ENCODE measurements at places on chromosomes 3 and 15.

DNA sequence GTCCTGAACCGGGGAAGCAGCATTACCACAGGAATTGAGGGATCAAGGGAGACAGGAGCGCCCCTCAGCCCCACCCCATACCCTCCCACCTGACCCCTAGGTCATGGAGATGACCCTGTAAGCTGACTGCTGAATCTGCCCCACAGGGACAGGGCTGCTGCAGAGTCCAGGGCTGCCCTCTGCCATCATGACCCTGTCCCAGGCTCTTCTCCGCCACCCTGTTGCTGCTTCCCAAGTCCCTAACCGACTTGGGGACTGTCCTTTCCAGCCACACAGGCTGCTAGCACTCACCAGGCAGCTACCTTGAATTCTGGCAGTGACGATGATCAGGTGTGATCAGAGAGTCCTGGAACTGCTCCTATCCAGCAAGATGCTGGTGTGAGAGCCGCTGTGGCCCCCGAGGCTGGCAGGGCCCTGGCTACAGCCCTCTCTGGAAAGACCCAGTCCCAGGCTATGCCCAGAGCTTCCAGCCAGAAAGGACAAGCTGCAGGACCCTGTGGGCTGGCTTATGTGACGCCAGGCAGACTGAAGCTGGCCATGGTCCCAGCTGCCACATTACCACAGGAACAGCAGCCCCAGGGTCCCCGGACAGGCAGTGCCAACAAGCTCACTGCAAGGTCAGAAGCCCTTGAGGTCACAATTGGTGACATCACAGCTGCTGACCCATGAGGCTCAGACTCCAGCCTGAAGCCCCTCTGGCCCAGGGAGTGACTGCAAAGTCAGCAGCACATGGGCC, at the start of gene C3orf22:
Gene C3orf22, minus strand, starts transcription at position 597 of the 736 bp plus-strand sequence. CDS start 5,542 bp downstream, outside the sequence.
- DNase-seq = no peak

DNA sequence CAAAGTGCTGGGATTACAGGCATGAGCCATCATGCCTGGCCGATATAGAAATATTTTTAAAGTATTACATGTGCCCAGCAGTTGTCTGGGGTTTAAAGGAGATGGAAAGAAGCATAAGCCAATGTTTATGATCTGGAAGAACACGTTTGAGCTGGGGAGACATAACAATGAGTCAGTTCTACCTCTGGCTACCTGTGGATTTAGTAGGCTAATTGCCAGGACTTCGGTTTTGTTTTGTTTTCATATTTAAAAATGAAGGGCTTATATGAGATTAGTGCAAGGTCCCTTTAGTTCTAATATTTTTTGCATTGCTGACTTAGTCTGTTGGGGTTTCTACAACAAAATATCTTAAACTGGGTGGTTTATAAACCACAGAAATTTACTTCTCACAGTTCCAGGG, 22.9 kb upstream of the TNFSF10 start:
- DNase-seq = no peak

GRCh38 chr3:46141813-46142212, 66.3 kb downstream of the CCR1 start:
- DNase-seq = no peak

DNA sequence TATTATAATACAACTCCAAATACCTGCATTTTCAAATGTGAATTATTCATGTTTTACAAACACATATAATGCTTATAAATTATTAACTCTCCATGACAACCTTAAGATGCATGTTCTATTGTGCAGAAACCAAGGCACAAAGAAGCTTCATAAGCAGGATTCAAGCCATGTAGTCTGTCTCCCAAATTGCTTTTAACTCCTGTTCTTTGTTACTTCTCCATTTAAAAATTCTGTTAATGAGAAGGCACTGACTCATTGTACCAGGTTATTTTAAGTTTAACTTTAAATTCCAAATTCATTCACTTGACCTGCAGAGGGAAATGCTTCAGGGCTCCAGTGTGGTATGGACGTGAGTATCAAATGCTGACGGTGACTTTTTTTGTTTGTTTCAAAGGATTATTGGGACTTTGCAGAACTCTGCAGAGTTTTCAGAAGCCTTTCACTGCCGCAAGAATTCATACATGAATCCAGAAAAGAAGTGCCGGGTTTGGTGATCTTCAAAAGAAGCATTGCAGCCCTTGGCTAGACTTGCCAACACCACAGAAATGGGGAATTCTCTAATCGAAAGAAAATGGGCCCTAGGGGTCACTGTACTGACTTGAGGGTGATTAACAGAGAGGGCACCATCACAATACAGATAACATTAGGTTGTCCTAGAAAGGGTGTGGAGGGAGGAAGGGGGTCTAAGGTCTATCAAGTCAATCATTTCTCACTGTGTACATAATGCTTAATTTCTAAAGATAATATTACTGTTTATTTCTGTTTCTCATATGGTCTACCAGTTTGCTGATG, 100.0 kb downstream of the MME start:
- DNase-seq = no peak

- no peak for DNase-seq
These were observed 32.8 kb downstream of the MYH15 start for GRCh38 chr3:108477511-108478147.

- peak; percentile 96 for DNase-seq
These were observed 105.7 kb downstream of the AKAP13 start for GRCh38 chr15:85485956-85486567.

- no peak for DNase-seq
These were observed 103.1 kb upstream of the LRTM1 start for GRCh38 chr3:55030938-55031337.

DNA sequence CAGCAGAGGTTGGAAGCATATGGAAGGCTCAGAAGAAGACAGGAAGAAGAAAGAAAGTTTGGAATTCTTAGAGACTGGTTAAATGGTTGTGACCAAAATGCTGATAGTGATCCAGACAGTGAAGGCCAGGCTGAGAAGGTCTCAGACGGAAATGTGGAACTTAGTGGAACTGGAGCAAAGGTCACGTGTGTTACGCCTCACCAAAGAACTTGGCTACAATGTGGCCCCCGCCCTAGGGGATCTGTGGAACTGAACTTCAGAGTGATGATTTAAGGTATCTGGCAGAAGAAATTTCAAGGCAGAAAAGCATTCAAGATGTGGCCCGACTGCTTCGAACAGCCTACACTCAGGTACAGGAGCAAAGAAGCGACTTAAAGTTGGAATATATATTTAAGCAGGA, 83.1 kb downstream of the MYO5A start:
- no peak for DNase-seq

GRCh38 chr3:123066896-123067688, at the start of gene PDIA5:
Gene PDIA5, plus strand, starts transcription at chr3:123067025. Its CDS starts 140 bp downstream, at chr3:123067165.
- peak; percentile 84 for DNase-seq

DNA sequence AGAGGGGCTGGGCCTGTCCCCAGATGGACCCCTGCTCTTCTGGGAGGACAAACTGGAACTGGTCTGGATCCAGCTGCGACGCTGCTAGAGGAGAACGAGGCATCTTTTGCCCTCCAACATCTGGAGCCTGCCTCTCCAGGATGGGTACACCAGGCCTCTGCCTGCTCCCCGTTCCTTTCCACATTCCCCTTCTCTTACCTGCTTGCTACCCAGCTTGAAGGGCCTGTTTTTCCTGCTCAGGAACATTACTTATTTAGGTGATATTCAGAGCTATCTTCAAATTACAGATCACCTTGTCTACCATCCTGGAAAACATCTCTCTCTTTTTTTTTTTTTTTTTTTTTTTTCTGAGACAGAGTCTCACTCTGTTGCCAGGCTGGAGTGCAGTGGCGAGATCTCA, 64.0 kb downstream of the CHRD start:
- DNase-seq = no peak

GRCh38 chr3:112958811-112959560, 15.9 kb downstream of the CD200R1 start:
- no peak for DNase-seq

DNA sequence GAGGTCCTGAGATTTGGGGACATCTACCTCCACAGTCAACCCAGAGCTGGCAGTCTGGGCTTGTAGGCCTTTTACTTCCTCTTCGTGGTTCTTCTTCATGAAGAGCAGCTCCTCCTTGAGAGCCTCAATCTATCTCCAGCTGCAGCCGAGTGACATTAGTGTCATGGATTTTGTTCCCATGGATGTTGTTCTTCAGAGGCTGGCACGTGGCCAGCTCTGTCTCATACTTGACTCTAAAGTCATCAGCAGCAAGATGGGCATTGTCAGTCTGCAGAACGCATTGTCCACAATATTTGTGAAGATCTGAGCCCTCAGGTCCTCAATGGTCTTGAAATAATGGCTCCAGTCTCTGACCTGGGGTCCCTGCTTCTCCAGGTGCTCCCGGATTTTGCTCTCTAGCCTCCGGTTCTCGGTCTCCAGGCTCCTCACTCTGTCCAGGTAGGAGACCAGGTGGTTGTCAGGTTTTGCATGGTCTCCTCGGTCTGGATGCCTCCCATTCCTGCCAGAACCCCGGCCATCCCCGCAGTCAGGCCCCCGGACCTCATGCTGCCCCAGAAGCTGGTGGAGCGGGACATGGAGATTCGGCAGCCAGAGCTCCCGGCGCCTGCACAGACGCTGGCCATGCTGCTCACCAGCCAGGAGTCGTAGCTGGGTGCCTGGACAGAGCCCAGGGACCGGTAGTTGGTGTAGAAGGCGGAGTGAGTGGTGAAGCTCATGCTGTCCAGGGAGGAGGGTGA, 3.4 kb upstream of the CCNL1 start:
- no peak for DNase-seq

- DNase-seq = no peak
These were observed 1.7 kb downstream of the B3GNT5 start for GRCh38 chr3:183254487-183255347.

DNA sequence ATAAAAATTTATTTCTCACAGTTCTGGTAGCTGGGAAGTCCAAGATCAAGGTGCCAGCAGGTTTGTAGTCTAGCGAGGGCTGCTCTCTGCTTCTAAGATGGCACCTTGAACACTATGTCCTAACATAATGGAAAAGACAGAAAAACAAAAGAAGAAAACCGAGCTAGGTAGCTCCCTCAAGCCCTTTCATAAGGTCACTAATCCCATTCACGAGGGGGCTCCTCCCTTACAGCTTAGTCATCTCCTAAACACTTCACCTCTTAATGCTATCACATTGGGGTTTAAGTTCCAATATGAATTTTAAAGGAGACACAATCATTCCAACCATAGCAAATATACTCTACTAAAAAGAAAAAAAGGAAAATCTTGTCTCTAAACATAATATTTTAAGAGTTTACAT, 23.6 kb downstream of the GOLGA6D start:
- no peak for DNase-seq

DNA sequence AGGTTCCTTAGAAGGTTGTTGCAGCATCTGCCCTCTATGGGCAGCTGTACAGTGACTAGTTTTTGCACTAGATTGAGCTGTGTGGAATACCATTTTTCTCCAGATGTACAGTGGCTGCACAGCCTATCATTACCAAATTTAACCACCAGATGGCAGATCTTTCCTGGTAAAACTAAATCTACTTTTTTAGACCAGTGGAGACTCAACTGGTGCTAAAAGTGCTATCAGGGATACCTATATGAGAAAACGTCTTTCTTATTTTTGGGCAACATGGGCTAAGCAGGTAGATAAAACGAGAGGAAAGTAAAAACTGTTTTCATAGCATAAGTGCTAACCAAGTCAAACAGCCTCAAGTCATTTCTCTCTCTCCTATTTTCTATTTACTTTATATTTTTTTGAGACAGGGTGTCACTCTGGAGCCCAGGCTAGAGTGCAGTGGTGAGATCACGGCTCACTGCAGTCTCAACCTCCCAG, 21.2 kb downstream of the IGSF10 start:
- DNase-seq = peak; percentile 43

GRCh38 chr15:54582863-54583643, 604.8 kb downstream of the UNC13C start:
- no peak for DNase-seq

- no peak for DNase-seq
These were observed 36.7 kb upstream of the ZBTB38 start for GRCh38 chr3:141331377-141332318.

DNA sequence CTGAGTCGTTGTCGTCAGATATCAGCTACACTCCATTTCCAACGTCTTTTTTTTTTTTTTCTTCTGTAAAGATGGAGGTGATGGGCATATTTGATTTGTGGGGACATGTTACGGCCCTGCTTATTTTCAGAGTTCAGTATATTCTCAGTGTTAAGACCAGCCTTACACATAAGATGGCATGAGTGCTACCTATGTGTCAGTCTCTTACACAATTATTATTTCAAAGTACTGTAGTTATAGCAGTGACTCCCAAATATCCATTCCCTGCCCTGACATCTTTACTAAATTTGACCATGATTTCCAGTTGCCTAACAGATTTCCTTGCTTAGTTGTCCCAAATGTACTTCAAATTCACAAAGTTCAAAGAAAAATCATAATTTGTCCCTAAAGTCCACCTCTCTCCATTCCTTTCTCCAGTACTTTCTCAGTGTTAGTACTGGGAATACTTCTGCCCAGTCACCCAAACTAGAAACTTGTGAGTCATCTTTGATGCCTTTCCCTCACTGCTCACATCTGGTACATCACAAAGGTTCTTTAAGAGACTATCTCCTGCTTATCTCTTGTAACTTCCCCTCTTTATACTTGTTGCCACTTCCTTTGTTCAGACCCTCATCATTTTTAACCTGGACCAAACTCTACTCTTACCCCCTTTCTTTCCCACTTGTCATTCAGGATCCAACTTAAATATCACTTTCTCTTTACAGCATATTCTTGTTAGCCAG, 67.0 kb downstream of the ZNF609 start:
- DNase-seq = no peak

GRCh38 chr3:42653560-42654330, at the start of gene ZBTB47:
Gene ZBTB47, plus strand, starts transcription at chr3:42653697. Its CDS starts 4,659 bp downstream, at chr3:42658356.
- peak; percentile 78 for DNase-seq

- DNase-seq = no peak
These were observed 3.1 kb downstream of the NBEAL2 start for GRCh38 chr3:46982546-46982945.

- DNase-seq = no peak
These were observed 26.6 kb upstream of the TAFA4 start for GRCh38 chr3:68958932-68959331.

DNA sequence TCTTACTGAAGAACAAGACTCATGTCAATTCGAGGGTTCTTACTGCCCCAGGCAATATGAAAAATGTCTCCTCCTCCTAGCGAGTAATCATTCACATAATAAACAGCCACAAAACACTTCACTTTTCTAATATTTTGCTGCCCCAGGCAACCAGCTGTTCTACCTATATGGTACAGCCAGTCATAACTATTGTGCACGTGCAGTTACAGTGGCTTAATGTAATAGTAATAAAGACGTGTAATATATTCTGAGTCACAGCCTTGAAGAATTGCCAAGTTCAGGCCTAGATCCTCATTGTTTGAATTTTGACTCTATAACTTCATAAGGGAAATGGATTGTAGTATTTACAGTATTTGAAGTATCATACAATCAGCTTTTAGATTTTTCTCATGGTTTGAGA, 1250.0 kb upstream of the GBE1 start:
- DNase-seq = no peak

Measured in spinal cord (tissue), 10 donors.